ENCODE measurements at places on chromosomes 3 and 15.

DNA sequence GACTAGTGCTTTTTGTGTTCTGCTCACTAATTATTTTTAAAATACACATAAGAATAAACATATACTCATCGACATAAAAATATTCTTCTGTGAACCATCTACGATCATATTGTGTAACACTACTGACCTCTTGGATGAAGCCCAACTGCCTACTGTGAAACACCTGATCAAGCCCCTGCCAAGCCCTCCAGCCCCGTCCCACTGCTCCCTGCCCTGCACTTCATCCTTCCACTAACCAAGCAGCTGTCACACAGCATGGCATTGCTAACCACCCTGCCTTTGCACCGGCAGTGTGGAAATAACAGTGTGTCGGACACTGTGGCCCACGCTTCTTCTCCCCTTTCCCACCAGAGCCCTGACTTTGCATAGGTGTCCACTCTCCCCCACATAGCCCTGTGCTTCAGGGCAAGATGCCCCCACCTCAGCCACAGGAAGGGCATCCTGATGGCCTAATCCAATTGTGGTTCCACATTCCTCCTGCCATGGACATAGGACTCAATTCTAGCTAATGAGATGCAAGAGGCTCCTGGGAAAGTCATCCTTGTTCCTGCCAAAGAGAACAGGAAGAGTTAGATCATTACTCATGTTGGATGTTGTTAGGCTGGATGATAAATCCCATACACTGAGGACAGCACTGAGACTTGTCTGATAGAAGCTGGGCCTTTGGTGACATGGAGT is 35.0 kb upstream of the ARID3B start:
- no peak for DNase-seq

GRCh38 chr3:49701388-49702077 is 12.2 kb downstream of the RNF123 start:
- no peak for DNase-seq

- DNase-seq = no peak
Measured at GRCh38 chr3:159831466-159831865, 157.2 kb upstream of the IL12A start.

DNA sequence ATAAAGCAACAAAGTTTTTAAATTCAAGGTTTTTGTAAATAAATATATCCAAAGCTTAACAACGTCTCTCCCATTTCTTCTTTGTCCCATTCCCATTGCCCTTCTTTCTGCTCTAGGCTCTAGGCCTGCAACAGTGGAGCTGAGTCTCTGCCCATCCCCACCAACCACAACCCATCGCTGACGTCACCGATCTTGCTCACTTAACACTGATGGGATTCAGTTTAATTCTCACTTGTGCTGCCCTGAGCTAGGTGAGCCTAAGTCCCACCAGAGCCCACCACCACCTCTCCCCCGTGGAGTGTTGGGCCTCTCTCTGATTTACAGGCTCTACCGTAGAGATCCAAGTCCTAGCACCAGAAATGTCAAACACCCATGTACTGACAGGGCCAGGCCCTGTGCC is 61.3 kb upstream of the RAB6B start:
- DNase-seq = no peak

DNA sequence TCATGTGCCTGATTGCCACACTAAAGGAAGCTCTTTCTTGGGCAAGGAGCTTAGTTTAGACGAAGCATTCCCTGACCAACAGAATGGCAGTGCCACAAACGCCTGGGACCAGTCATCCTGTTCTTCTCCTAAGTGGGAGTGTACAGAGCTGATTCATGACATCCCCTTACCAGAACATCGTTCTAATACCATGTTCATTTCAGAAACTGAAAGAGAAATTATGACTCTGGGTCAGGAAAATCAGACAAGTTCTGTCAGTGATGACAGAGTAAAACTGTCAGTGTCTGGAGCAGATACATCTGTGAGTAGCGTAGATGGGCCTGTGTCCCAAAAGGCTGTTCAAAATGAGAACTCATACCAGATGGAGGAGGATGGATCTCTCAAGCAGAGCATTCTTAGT is 18.4 kb downstream of the SENP5 start:
- DNase-seq = no peak

GRCh38 chr3:49665822-49666519 is 8.2 kb upstream of the APEH start:
- DNase-seq = no peak

DNA sequence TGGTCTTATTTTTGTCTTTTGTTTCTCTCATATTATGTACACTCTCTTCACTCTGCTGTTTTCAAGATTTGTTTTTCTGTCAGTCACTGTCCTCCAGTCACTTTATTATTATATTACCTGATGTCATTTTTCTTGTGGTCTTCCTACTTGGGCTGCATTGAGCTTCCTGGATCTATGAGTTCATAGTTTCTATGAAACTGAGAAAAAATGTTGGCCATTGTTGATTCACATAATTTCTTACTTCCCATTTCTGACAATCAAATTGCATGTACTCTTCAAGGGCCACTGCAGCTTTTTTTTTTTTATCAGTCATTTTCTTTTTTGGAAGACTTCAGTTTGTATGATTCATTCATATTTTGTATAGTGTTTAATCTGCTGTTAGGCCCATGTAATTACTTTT is 1180.6 kb upstream of the GBE1 start:
- no peak for DNase-seq

DNA sequence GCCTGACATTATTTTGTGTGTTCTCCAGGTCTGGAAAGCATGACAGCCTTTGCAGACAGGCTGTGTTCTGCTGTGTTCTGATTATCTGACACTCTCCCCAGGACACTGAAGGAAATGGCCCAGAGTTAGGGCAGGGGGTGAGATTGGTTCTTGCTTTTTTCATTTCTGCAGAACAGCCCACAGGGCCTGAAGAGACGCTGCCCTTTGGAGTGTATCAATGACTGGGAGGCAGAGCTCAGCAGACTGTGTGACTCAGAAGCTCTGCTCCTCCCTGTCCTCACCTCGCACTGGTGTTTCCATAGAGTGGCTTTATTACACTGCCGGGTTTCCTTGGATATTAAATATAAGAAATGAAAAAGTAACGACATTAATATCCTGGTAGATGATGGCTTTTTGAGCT is 523.6 kb downstream of the NTRK3 start:
- DNase-seq = no peak

DNA sequence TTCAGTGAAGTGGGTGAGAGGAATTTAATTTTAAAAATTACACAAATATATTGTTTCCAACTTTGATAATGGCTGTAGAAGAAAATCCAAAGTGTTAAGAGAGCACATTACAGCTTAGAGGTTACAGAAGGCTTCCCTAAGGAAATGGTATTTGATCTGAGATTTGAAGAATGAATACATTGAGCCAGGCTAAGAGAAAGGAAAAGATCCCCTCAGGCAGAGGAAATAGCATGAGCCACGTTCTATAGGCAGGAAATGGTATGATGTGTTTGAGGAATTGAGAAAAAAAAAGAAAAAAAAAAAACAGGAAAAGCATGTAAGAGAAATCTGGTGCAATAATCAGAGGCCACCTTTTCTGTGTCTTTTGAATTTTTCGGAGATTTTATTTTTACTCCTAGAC is 48.6 kb downstream of the UNC13C start:
- DNase-seq = no peak

DNA sequence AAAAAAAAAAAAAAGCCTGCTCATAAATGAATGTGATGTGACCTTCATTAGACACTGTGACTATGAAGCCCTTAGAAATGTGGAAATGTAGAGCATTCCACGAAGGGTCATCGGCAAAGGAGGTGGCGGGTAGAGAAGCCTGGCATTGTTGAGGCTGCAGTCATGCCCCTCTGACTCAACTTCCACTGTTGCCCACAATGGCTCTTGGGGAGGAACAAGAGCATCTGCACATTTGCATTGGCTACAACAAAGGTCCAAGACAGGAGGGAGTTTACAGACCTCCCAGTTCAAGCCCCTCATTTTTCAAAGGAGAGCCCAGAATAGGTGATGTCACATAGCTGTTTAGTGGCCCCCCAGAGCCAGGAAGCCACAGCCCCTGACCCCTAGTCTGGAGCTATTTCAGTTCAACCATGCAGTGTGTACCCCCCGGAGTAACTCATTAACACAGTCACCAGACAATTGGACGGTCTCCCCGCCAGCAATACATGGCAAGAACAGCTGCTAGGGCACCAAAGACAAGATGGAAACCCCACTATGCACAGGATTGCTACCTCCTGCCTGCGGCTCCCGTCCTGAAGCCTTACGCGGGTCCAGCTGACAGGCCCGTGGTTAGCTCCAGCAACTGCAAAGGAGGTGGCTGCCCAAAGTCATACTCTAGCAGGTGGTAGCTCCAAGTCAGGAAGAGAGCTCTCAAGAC is 56.2 kb downstream of the SH3BP5 start:
- DNase-seq = no peak

DNA sequence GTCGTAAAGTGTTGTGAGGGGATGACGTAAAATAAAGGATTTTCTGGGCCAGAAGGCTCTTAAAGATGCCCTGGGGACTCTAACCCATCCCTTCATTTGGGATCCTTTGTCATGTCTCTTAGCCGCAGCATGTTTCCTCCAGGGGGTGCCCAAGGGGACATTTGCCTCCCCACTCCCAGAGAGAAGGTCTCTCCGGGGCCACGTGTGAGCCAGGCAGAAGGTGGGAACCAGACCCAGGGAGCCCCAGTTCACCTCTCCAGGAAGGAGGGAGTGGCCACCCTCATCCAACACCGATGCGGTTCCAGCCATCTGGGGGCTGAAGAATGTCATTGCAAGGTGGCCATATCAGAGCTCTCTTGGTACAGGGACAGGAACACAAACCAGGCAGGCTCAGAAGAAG is 25.2 kb downstream of the ST8SIA2 start:
- DNase-seq = no peak

- DNase-seq = no peak
Measured at GRCh38 chr3:32186097-32186496, 52.4 kb upstream of the CMTM8 start.

GRCh38 chr15:64842096-64842939 is 603 bp downstream of the PLEKHO2 start:
- DNase-seq = no peak

DNA sequence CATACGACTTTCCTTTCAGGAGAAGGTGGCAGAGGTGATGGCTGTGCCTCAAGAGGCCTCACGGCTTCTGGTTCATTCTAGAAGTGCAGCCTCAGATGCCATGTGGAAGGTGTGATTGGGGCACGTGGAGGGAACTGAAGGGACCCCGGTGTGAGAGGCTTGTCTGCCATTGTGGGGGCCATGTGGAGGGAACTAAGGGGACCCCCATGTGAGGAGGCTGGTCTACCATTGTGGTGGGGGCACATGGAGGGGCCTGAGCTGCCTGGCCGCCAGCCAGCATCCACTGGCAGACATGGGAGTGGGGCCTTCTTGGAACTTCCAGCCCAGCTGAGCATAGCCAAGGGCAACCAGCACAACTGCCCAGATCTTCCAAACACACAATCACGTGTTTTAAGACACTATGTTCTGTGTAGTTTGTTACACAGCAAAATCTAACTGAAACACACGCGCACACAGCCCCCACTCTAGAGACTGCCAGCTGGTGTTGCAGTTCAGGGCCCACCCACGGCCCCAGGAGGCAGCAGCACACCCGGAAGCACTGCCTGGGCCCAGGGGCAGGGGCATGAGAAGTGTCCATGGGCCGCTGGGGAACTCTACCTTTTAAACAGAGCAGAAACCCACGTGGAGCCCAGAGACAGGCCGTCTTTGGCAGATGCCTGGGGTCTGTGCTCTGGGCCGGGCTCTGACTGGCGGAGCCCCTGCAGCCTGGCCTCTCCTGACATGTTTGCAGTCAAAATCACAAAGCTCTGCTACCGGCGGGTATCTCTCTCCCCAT is 66.8 kb downstream of the IQSEC1 start:
- DNase-seq = no peak

GRCh38 chr3:4078903-4079302 is 224.3 kb upstream of the SETMAR start:
- no peak for DNase-seq

GRCh38 chr3:54847361-54847760 is 80.5 kb downstream of the LRTM1 start:
- DNase-seq = no peak

- DNase-seq = no peak
Measured at GRCh38 chr3:120298996-120299395, 14.0 kb upstream of the GPR156 start.

Measured in NCI-H187 (cell line).